ENCODE measurements at places on chromosomes 1 and 21.

DNA sequence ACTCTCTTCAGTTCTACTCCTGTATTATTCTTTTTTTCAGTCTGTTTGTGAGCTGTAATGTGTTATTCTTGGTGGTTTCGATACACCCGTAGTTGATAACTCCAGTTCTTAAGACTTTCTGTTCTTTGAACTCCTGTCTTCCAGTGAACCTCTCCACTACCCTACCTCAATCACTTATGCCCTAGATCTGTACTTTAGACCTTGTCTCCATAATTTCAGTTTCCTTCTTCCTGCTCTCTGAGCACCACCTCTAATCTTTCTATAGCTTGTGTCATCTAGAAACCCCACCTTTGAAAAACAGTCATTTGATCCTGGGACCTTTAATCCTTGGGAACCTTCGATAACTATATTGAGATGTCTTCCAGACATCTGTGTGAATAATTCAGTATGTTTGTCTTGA, 159.3 kb downstream of the PIK3R3 start:
- DNase-seq: no peak

- no peak for DNase-seq
Measured at GRCh38 chr1:245397771-245398170, 243.0 kb downstream of the KIF26B start.

DNA sequence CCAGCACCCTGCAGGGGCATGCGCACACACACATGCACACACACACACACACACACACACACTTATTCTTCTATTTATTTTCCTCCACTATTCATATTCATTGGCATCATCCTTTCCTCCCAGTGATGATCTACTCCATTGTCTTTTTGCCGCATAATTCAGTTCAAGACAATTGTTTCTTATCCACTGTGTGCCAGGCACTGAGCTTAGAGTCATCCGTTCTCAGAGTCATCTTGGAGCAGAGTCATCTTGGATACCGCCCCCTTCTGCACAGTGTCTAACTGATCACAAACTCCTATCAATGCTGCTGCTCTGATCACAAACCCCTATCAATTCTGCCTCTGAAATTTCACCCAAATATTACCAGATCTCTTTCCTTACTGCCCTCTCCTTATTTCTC, 102.8 kb upstream of the PROX1 start:
- DNase-seq: no peak

GRCh38 chr1:30764939-30765555, 7.5 kb upstream of the LAPTM5 start:
- DNase-seq: no peak

DNA sequence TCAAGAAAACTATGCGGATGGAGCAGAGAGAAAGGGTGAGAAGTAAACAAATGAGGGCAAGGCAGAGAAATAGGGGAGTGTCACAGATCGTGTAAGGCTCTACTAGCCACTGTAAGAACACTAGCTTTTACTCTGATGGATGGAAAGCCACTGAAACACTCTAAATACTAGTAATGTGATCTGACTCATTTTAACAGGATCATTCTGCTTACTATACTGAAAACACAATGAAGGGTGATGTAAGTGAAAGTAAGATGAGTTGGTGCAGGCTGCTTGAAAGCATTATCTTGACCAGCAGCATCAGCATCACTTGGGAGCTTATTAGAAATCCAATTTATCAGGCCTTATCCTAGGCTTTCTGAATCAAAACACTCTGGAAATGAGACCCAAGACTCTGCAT, 32.7 kb downstream of the TUT4 start:
- no peak for DNase-seq

DNA sequence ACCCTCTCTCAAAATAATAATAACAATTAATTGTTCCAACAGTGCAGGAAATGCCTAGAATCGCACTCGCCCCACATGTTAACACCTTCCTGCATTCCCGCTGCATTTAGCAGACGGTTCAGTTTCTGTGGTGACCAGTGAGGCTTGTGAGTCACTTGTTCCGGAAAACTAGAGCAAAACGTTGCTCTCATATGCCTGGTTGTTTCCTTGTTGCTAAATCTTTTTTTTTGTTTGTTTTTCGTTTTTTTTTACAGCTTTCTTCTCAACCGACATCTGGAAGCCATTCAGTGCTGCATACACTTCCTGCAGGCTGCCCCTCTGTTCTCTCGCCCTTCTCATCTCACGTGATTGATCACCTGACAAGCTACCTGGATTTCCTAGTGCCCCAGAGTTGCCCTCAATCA, 56.9 kb upstream of the TMPRSS2 start:
- peak; percentile 42 for DNase-seq

DNA sequence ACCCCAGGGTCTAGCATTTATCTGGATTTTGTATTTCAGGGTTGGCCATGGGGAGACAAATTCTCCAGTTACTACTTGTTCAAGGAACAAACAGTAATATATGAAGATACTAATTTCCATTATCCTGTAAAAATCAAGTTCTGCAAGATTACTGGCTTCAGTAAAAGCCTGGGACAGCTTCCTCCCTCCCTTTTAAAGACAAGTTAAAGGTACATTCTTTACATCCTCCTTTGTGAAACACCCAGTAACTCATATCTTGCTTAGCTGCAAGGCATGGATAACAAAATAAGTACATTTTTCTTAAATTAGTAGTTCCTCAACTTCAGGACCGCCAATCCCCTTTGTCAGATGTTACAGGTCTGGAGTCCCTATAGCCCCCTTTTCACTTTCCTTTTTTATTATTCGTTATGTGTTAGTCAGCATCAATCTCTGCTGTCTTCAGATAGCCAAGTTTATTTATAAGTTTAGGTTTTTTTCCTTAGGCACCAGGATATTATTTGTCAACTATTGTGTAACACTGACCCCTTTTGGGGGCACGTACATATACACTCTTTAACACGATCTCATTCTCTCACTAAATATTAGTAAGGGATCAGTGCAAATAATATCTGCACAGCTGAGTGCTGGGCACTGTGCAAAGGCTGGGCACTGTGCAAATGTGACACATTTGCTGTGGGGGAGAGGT, 9.8 kb downstream of the ERRFI1 start:
- no peak for DNase-seq

DNA sequence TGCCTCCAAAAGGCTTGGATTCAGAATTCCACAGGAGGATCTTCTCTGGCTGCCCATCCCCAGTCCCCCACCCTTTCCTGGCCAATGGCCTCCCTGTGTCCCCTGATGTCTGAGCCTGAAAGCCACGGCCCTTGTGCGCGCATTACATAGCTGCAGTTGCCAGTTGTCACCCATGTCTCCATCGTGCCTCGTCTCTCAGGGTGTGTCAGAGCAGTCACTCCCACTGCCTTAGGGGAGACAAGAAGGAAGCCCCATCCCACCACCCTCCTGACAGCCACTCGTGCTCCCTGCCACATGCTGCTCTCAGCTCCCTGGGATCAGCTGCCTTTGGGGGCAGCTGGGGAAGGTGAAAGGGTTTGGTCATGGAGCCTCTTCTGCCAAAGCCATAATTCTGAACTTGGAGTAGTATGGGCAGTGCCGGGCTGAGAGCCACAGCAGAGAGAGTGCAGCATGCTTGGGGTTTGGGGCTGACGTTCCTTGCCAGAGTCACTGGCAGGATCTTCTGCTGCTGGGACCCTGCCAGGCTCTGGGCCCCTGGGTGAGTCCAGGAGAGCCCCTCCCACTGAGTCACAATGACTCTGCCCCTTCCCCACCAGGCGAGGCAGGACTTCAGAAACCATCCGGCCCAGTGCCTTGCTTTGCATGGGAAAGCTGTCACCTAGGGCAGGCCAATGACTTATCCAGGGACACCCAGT, 285.9 kb upstream of the VAMP3 start:
- DNase-seq: no peak

- no peak for DNase-seq
Measured at GRCh38 chr1:34500451-34500850, 254.4 kb upstream of the GJB5 start.
